ENCODE measurements at places on chromosomes 2 and 18.
A peak's percentile ranks its signal among the peaks of the same experiment; 100 is the strongest.

GRCh38 chr2:220001751-220002150 is 374.3 kb downstream of the SLC4A3 start:
- DNase-seq, result peak; percentile 85

DNA sequence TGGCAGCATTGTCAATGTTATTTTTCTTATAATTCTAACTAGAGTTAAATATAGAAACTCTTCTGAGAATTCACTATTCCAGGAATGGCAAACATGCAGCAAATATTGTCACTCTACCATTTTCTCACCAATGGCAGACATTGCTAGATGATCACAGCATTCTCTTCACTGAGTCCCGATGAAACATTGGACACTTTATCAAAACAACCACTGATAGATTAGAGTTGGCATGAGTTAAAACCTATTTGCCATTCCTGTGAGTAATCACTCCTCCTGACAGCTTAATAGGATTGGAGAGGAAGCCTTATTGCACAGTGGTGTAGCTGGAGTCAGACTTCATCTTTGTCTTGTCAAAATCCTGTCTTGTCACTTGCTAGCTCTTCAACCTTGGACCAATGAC is 163.9 kb upstream of the THUMPD2 start:
- no peak for DNase-seq

DNA sequence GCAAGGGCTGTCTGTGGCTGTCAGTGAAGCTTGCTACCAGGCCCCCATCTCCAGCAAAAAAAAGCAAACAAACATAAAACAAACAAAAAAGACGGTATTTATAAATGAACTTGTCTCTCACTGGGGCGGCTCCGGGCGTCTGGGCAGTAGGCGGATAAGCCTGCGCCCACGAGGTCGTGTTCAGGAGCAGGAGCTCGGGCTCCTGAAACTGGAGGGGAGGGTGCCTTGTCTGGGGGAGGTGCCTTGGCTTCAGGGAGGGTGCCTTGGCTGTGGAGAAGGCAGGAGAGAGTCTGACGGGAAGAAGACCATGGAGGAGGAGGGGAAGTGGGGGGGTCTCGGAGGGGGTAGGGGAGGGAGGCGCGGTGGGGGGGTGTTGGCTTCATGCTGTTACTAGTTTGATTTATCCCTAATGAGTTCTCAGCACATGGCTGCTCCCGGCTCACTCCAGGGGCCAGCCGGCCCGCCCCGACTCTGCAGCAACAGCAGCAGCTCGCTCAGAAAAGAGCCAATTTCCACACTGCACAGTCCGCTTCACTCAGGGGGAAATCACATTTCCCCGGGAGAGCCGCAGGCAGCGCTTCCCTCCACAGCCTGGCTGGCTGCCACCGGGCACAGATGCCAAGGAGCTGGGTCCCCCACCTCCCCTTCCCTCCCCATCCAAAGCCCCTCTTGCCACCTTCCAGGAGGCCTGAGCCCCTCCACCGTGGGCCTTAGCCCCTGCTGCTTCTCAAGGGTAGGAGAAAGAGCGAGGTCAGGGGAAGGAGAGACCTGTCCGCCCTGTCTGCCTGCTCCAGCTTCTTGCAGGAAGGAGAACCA is 38.7 kb downstream of the PSD4 start:
- no peak for DNase-seq

- peak; percentile 76 for DNase-seq
Observed at GRCh38 chr18:77108001-77108692, 24.4 kb downstream of the MBP start.

GRCh38 chr2:233075141-233075965 is 15.2 kb downstream of the INPP5D start:
- DNase-seq, result no peak

GRCh38 chr2:71682341-71682740 is 229.0 kb downstream of the DYSF start:
- DNase-seq, result no peak

GRCh38 chr18:50356036-50356945 is 18.6 kb upstream of the SKA1 start:
- DNase-seq, result no peak

DNA sequence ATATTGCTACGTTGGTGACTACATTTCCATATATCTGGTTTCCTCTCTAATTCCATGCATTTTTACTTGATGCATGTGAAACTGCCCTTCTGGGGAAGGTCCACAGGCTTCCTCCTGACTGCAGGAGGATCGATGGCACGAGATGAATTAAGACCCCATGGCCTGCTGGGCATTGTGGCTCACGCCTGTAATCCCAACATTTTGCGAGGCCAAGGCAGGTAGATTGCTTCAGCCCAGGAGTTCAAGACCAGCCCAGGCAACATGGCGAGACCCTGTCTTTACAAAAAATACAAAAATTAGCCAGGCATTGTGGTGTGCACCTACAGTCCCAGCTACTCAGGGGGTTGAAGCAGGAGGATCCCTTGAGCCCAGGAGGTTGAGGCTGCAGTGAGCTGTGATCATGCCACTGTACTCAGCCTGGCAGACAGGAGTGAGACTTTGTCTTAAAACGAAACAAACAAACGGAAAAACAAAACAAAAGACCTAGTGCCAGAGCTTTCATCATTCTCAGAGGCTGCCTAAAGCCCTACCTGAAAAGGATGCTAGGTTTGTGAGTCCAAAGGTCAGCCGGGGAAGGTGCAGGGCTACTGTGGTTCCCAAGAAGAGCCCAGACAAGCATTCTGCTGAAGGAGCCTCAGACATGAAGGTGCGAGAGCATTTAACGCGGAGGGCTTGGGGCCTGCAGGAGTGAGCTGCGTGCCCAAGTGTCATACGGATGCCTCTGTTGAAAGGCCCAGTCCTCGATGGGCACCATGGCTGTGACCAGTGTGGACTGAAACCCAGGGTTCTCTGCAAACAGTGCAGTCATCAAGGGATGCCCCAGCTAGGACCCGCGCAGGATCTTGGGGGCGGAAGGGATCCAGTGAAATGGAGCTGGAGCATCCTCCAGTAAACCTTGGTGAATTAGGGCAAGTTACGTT is 21.6 kb downstream of the GPR55 start:
- DNase-seq, result no peak

DNA sequence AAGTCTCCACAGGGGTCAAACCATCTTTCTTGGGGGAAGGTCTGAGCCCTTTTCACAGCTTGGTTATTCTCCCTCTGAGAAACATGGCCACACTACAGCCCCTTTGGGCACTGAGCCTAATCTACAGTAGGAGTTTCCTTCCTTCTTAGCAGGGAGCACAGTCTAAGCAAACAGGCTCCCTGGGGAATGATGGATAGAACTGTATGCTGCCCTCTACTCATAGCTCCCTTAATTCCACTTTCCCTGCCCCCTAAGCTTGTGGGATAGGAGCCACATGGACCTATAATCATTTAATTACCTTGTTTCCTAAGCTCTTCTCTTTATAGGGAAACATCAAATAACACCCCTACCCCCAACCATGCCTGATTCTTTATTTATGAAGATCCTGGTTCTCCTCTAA is 442.1 kb upstream of the MEX3C start:
- no peak for DNase-seq

DNA sequence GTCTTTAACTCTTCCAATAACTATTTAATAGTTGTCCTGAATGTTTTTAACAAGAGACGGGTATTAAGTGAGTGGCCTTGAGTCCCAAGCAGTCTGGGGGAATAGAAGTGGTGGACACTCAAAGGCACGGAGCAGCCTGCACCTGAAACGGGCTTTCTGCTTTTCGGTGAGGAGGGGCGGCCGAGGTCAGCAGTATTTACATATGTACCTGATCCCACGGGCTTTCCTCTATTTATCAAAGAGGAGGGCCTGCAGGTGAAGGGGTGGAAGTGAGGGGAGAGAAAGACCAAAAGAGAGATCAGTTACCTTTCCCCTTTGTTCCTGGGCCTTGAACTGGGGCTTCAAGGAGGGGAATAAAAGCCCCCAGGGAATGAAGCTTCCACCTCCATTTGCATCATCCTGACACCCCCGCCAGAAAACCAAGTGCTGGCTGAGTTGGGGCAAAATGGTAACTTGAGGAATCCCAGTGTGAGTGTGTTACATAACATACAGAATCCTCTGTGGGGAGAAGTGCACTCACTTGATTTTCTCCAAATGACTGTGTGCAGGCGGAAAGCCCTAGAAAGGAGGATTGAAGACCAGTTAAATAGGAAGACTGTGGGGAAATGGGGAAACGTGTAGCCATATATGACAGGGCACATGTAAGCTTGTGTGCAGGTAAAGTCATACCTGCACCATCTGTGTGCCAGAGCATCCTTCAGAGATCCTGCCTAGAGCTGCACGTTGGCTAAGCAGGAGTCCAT is 12.4 kb downstream of the POU3F3 start:
- no peak for DNase-seq

- no peak for DNase-seq
Observed at GRCh38 chr2:9800639-9800974, 42.7 kb upstream of the TAF1B start.

DNA sequence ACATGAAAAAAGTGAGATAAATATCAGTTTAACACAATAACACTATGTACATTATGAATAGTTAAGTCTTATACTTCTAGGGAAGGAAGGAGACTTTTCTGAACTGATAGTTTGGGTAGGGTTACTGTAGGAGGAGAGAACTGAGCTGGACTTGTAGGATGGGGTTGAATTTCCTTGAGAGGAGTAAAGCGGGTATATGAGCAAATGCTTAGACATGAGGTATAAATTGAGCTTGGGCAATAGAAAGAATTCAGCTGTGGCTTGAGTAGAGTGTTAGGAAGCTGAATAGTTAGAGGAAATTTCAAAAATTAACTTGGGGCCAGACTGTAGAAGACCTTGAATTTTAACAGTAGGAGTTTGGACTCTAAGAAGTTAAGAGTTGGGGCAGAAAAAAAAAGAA is 45.1 kb downstream of the LCLAT1 start:
- DNase-seq, result no peak

- DNase-seq, result no peak
Observed at GRCh38 chr2:200617156-200618053, 31.6 kb downstream of the AOX1 start.

DNA sequence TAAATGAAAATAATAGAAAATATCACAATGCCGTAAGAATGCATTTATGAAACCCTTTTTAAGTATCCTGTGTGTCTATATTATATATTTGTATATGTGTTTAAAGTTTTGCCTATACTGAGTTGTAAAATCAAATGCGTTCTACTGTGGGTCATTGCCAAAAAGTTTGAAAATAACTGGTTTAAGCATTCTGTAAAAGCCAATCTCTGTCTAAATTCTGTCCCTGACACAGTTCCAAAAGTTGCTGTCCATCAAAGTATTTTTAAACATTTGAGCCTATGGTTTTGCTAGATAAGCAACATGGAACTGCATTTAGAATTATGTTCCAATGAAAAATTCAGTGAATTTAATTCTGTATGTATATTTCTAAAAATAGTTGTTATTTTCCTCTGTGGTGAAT is 1360.4 kb upstream of the CRIM1 start:
- no peak for DNase-seq

GRCh38 chr18:59272891-59273758 is at the start of gene RAX:
Gene RAX (minus strand): TSS chr18:59273454. CDS start chr18:59273206, 248 bp downstream.
- DNase-seq, result no peak

DNA sequence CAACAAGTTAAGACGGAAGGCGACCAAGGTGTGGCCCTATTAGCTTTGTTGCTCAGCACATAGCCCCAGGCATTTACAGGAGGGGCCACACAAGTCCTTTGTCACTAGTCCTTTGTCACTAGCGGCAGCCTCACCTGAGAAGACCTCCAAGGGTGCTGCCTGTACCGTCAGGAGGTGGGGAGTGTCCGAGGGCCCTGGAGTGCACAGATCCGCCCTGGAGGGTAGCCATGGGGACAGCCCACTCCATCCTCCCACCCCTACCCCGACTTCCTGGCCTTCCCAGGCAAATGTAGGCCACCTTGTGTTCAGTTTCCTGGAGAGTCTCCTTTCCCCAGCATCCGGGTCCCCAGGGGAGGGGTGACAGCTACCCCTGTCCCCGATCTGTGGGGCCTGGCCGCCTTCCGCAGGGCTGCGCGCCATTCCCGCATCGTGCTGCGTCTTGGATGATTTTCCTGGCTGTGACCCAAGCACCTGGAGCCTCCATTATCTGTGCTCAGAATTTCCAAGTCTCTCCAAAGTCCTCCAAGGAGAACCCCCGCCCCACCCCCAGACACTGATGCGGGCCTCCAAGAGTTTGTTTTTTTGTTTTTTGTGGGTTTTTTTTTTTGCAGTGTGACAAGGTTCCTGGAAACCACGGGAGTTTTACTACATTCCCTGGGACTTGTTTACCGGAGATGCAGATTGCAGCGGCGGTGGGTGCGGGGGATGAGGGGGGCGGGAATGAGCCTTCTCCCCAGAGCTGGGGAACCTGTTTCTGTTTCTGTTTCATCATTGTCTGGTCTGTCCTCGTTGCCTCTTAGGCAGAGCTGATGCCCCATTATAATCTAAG is 28.6 kb downstream of the TEX44 start:
- no peak for DNase-seq

- DNase-seq, result no peak
Observed at GRCh38 chr2:240259201-240259923, 118.9 kb upstream of the OTOS start.

DNA sequence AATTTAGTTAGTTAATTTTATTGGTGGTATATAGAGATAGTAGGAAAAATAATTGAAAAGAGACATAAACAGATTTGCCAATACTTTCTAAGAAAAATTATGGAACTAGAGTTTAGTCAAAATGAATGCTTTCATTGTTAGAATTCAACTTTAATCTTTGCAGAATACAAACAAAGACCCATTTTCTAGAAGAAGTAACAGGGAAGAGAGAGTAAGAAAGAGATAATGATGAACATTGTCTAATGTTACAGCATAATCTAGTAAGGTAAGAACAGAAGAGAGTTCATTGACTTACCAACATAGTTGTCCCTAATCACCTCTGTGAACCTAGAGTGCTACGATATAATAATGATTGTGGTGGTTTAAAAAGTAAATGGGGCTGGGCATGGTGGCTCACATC is 23.7 kb downstream of the SCN1A start:
- DNase-seq, result no peak

GRCh38 chr2:7411691-7412090 is 494.5 kb downstream of the RNF144A start:
- DNase-seq, result no peak

- DNase-seq, result peak; percentile 42
Observed at GRCh38 chr2:10405448-10405847, 42.7 kb downstream of the ODC1 start.

GRCh38 chr2:55917117-55917516 is 6.5 kb downstream of the EFEMP1 start:
- no peak for DNase-seq

DNA sequence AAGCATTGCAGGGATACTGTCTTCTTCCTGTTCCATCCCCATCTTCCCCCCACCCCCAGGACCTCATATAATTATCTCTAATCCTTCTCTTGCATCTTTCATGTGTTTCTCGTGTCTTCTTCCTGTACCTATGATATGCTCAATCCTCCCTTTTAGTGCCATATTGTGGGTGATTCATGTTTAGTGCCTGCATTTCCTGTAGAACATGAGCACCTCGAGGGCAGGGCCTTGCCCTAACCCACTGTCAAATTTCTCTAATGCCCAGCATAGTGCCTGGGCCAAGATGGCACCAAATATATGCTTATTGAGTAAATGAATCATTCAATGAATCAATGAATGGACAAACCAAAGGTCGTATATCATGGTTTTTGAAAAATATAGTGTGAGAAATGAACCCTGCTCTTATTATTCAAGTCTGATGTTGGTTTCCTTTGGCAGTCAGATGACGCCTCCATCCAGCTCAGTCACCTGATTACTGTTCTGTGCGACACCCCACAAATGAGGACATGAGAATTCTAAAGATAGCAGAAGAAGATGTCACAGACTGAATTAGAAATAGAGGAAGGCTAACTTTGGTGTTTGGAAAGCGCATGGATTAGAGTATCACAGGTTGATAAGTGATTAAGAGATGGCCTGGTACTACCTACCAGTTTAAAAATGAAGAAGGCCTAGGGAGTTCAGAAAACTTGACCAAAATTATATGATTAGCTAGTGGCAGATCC is 278.4 kb downstream of the PRKCE start:
- no peak for DNase-seq
